ENCODE measurements at places on chromosomes 6 and 20.

DNA sequence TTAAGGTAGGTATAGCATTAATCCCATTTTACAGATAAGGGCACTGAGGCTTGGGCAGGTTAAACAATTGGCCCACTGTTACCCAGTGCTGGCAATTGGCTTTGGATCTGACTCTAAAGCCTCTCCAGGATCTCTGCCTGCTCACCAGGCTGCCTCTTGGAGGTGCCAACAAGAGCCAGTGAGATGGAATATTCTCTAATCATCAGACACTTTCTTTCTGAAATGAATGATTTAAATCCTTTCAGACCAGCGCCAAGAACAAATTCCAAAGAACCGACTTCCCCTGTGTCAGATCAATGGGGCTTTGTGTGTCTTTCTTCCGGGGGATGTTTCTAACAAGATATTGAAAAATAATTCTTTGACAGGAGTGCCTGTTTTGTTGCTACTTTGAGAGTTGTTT, 23.6 kb downstream of the CYP39A1 start:
- DNase-seq: no peak

GRCh38 chr20:39249798-39250197, 287.7 kb downstream of the DHX35 start:
- DNase-seq: no peak

DNA sequence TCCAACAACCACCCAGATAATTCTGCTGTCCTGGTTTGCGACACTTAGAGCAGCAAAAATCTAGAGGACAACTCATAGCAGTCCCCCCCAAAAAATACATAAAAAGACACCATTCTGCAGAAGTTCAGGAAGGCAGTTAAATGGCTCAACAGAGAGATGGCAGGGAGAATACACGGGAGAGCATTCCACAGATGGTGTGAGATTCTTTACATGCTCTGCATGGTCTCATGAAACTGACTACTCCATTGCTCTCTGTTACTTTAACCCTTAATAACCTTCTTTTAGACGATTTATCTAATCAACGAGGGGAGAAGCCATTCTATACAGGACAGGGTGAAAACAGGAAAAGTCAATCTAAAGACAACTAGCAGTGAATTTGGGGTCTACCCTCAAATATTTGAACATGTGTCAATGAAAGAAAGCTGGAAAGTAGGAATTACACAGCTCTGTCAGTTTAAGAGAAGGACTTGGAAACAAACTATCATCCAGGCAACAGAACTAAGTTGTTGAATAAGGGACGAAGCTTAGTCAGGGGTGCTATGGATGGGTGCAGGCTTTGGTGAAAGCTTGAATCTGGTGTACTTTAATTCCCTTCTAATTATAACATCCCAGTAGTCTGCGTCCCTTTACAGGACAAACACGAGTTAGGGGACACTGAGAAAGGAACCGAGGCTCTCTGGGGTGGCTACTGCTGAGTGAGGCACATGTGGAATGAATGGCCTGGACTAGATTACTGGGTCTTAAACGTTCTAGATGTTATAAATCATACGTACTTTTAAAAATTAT, 5.1 kb downstream of the PERP start:
- no peak for DNase-seq

- DNase-seq: no peak
Observed at GRCh38 chr6:134626589-134626988, 308.7 kb upstream of the SGK1 start.

GRCh38 chr20:60565551-60565950, 607.3 kb downstream of the CDH26 start:
- DNase-seq: no peak

DNA sequence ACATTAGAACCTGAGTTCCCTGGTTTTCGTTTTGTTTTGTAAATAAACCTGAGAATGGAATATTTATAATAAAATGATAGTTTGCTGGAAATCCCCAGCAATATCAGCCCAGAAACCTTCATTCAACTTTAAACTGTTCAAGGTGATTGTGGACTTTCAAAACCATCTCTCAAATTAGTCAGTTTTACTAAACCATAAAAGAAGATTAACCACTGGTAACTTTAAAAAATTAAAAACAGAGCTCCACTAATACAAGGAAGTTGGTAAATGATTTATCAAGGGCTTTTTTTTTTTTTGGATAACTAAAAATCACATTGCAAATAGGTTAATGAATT, 10.0 kb downstream of the MBOAT1 start:
- no peak for DNase-seq

DNA sequence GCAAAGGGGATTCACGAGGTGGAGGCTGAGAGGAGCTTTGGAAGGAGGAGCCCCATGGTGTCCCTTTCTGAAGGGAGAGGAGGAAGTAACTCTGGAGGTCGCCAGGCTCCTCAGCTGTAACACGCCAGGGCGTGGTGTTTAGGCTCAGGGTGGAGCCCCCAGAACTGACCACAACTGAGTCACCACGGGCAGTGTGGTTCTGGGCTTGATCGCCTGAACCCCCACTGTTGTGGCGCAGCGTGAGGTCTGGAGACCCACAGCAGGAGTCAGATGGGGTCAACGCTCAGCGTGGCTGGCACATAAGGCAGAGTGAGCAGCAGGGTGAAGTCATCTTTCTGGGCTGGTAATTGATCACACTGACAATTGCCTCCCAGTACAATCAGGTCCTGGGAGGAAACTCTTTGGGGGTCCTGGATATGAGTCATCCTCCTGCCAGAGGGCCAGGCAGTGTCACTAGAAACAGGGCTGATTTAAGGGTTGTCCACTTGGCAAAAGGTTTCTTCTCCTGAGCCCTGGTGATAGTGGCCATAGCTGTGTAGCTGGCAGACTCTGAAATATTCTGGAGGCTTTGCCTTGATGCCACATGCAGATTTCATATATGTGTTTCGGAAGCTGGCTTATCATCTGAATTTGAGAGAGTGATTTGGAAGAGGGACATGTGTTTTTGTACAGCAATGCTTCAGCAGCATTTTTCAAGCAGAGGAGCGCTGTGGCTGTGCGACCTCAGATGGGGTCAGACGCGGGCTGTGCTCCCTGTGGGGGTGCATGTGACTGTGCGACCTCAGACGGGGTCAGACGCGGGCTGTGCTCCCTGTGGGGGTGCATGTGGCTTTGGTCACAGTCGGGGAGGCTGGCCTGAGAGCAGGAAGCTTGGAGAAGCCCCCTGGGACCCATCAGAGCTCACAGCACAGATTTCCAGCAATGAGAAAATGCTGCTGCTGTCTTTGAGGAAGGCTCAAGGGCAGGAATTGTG, 50.0 kb downstream of the SYNJ2 start:
- peak; percentile 59 for DNase-seq

Measured in stimulated activated CD8-positive, alpha-beta memory T cell treated with anti-CD3 and anti-CD28 coated beads, Interleukin-7, amount 100 ng/mL, for 4 hours (primary cell).